ENCODE measurements at places on chromosomes 4 and X. TPM values are rescaled to one million over a fixed set of nuclear protein-coding genes. Genes with fewer than 3 reads are reported as not detected.

Gene CCDC160
- not detected for total RNA-seq

Gene RASL11B
- total RNA-seq, result 0.59 TPM

Gene AWAT2
- total RNA-seq, result not detected

Gene TACR3
- not detected for total RNA-seq

Gene XG
- total RNA-seq, result not detected

Gene SOX3
- total RNA-seq, result 0.15 TPM

Gene HSFX2
- not detected for total RNA-seq

Gene FMR1
- total RNA-seq, result 8.6 TPM

Gene SHROOM4
- total RNA-seq, result 0.59 TPM

Gene EDNRA
- total RNA-seq, result 3.2 TPM

Gene ATOH1
- not detected for total RNA-seq

Gene BMP3
- not detected for total RNA-seq

Gene LRRC66
- total RNA-seq, result 0.17 TPM

Gene ING2
- 9.5 TPM for total RNA-seq

Gene GABRG1
- not detected for total RNA-seq

Gene PAGE2B
- total RNA-seq, result not detected

Gene PARM1
- total RNA-seq, result 0.15 TPM

Gene TCP11X2
- not detected for total RNA-seq

Gene SLBP
- 83.6 TPM for total RNA-seq

Gene ZDHHC9
- total RNA-seq, result 18.7 TPM

Gene UGT2B15
- total RNA-seq, result not detected

Gene LRAT
- total RNA-seq, result under 0.01 TPM

Gene ARHGAP24
- 8.1 TPM for total RNA-seq

Gene PASD1
- not detected for total RNA-seq

Gene CXorf49B
- not detected for total RNA-seq

Gene BTK
- total RNA-seq, result not detected

Gene CHRNA9
- not detected for total RNA-seq

Gene ENPEP
- total RNA-seq, result 0.15 TPM

Gene LUZP4
- not detected for total RNA-seq

Gene PRPS2
- 41.7 TPM for total RNA-seq

Gene CCDC110
- not detected for total RNA-seq

Gene APEX2
- 15.5 TPM for total RNA-seq
